Small intestine (tissue), 16 donors: ENCODE measurements at places on chromosomes 6 and 20. TPM values are rescaled to one million over a fixed set of nuclear protein-coding genes. Genes with fewer than 3 reads are reported as not detected.

DNA sequence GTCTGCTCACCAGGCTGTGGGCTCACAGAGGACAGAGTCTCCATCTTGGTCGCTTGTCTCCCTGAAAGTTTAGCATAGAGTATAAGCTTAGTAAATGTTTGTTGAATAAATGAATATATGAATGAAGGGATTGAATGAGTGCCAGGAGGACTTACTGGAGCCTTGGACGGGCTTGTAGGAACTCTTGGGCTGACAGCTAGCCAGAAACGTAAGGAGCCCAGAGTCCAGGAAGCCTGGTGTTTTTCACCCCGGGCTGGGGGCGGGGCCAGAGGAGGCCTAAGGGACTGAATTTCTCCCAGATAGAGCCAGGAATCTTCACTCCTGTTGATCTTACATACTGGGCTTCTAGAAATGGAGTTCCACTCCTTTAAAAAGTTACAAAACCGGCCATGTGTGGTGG, 68.5 kb upstream of the SRSF6 start:
- no peak for DNase-seq

HM13 gene
- polyA plus RNA-seq: 53.9 TPM

GPX5 gene
- polyA plus RNA-seq: not detected

RPP40 gene
- polyA plus RNA-seq: 2.7 TPM

DNA sequence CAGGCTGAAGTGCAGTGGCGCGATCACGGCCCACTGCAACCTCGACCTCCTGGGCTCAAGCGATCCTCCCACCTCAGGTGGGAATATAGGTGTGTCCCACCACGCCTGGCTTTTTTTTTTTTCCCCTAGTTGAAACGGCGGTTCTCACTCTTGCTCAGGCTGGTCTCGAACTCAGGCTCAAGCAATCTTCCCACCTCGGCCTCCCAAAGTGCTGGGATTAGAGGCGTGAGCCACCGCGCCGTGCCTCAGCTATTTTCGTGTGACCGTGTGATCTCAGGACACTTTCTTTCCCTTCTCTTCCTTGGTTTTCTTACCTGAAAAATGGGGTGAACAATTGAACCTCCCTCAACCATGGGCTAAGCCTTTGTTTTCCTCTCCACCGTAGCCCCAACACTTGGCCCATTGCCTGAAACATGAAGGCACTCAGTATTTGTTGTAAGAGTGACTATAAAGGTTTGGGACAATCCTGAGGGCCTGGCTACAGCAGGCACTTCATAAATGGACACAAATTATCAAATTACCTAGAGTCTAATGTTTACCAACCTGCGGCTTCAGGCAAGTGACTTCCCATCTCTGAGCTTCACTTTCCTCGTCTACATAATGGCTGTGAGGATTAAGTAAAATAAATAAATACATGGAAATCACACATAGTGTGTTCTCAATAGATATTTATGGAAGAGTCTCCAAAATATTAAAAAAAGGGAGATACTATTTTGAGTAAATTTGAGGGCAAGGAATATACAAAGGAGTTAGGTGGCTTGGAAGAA, 31.4 kb upstream of the ID1 start:
- no peak for DNase-seq
